ENCODE measurements at places on chromosomes 1 and 21. TPM values are rescaled to one million over a fixed set of nuclear protein-coding genes. Genes with fewer than 3 reads are reported as not detected.

GRCh38 chr1:98860329-98860728 is 144.3 kb downstream of the PLPPR5 start:
- DNase-seq = no peak

GRCh38 chr1:228149406-228150119 is at the start of gene GJC2:
Gene GJC2, plus strand, starts transcription at chr1:228149930. Its CDS starts 7,829 bp downstream, at chr1:228157759.
- no peak for DNase-seq

GRCh38 chr1:214229736-214230135 is 51.2 kb upstream of the SMYD2 start:
- DNase-seq = no peak

- no peak for DNase-seq
Observed at GRCh38 chr1:212618466-212619210, 10.1 kb downstream of the ATF3 start.

GRCh38 chr21:45899317-45900033 is 82.1 kb upstream of the COL6A1 start:
- no peak for DNase-seq

DNA sequence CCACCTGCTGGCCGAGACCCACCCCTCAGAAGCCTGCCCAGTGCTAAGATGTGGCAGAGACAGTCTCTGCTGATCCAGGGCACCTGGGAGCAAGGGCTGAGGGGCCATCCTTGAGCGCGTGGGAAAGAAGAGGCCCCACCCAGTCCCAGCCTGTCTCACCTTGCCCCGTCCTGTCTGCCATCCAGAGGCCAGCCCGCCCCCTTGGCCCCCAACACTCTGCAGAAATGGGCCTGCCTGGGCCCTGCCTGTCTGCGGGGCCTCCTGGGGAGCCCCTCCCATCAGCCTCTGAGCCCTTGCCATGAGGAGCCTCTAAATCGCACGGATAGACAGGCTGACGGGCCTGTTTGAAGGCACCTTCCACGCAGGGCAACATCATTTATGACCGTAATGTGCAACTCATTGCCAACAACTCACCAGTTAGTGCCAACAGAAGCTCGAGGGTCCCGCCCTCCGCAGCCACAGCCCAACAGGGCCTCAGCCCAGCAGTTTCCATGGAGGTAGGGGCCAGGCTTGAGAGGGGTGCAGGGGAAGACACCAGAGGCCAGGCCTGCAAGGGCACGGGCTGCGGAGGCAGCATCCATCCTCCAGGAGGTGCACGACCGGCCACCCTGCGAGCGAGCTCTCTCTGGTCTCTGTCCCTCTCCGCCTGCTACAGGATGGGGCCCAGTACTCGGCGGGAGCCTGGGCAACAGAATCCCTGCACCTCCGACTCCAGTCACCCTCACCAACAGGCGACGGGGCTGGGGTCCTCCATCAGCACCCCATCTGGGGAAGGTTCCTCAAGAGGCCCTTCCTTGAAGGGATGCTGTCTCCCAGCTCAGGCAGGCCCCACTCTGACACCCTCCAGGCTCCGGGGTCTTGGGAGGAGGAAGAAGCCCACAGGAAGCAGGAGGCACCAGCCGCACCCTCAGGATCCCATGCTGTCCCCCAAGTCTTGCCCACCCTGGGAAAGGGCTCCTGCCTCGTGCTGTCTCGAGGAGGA is 78.0 kb downstream of the MEGF6 start:
- DNase-seq = no peak

- DNase-seq = no peak
Observed at GRCh38 chr1:15674386-15675159, 9.5 kb upstream of the PLEKHM2 start.

DNA sequence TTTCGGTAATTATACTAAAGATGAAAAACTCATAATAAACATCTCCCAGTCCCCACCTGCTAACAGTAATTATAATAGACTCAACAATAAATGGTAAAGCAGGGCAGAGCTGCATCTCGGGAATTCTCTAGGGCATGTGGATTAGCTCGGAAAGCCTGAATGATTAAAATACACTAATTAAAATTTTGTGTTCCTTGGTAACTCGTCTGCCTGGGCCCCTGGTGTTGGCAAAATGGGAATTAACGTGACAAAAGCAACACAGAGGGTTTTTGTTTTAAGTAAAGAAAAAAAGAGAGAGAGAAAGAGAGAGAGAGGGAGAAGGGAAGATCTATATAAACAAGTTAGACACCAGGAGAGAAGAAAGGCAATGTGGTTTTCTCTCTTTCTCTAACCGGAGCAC is 62.1 kb downstream of the CASZ1 start:
- no peak for DNase-seq

- DNase-seq = no peak
Observed at GRCh38 chr1:52164604-52165003, 22.7 kb downstream of the ZFYVE9 start.

Gene ERICH3
- total RNA-seq = not detected

Gene BATF3
- 147 TPM for total RNA-seq

Gene OSCP1
- total RNA-seq = 2.7 TPM

Gene AMPD1
- not detected for total RNA-seq

Gene LYPD8
- not detected for total RNA-seq

Gene BARHL2
- not detected for total RNA-seq

Gene BRINP3
- not detected for total RNA-seq

Gene PGBD5
- total RNA-seq = not detected

Gene MARCKSL1
- total RNA-seq = 11.6 TPM

Data from CD8-positive, alpha-beta memory T cell (primary cell).